Left renal cortex interstitium (tissue), 4 donors: ENCODE measurements at places on chromosomes 2 and 18.

DNA sequence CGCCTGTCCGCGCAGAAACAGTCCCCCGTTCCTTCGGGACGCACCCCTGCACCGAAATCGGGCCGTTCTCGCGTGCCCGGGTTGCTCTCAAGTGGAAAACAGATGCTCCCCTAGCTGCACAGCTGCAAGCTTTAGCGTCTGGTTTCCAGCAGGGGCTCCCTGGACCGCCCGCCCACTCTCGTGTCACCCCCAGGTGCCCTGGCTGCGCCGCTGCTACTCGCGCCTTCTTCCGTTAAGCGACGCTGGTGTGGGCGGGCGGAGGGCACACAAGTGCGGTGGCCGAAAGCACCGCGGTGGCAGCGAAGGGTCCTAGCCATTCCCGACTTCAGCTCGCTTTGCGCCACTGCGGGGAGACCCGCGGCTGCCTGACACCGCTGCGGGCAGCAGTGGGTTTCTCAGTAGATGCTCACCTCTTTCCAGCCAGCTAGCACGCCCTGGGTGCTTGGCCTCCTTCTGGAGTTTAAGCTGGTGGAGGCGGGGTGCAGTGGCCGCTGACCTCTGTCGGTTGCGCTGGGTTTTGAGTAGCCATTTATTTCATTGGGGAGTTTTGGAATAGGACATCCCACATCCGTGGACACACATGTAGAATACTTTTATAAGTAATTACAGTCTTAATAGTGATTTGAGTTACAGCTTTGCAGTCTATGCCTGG lies 806 bp downstream of the ZNF407 start:
- DNase-seq = peak; percentile 48

GRCh38 chr2:28713577-28714298 lies 37.9 kb upstream of the PPP1CB start:
- no peak for DNase-seq

GRCh38 chr2:17051538-17051937 lies 385.9 kb upstream of the CYRIA start:
- no peak for DNase-seq

- DNase-seq = no peak
Measured at GRCh38 chr18:46289931-46290330, 185.7 kb downstream of the HAUS1 start.

DNA sequence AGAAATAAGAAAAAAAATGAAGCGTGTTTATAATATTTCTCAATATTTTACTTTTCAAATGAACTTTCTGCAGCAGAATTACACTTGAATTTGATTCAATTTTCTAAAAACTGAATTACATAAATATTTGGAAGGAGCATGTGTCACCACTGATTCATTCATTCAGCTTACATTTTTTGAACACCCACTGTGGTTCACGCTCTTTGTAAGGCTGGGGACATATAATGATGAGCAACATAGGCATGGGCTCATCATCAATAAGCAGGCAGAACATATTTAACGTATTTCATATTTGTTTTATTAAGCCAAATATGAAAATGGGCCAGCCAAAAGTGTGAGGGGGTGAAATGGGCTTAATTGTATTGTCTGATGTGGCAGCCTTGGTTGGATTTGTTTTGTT lies 209.1 kb downstream of the CTNNA2 start:
- no peak for DNase-seq

GRCh38 chr2:40606862-40607261 lies 155.0 kb upstream of the SLC8A1 start:
- no peak for DNase-seq

DNA sequence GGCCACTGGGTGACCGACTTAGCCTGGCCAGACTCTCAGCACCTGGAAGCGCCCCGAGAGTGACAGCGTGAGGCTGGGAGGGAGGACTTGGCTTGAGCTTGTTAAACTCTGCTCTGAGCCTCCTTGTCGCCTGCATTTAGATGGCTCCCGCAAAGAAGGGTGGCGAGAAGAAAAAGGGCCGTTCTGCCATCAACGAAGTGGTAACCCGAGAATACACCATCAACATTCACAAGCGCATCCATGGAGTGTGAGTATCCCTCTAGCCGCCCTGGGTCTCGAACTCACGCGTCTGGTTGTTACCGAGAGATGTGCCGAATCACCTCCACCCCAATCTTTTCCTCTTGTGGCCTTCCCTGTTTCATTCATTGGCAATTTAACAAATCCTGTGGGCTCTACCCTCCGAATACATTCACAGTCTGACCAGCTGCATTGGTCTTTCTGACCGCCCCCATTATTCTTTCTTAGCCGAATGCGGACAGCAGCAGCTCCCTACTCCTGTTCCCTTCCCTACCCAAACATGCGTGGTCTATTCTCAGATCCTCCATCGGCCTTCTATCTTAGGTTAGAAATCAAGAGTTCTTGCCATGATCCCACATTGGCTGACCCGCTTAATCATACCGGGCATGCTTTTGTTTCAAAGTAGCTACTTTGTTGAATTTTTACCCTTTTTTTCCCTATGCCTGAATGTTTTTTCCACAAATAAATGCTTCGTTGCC lies 631 bp downstream of the RPL31 start:
- no peak for DNase-seq

DNA sequence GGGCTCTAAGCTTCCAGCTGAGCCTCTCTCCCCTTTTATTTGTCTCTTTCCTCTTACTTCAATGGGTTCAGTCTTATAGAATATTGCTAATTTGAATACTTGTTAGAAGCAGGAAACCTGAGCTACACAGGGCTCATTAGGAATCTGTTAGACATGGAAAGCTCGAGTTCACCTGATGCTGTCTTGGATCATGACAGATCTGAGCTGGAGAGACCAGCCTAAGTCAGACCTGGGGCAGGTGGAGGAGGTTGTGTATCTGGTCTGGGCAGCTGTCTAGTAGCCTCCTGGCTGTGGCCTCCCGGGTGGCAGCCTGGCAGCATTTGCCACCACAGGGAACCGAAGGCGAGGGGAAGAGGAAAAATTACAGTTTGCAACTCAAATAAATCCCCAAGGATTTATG lies 185.9 kb downstream of the ICOS start:
- no peak for DNase-seq

- no peak for DNase-seq
Measured at GRCh38 chr18:61400716-61401115, 67.5 kb downstream of the CDH20 start.

- DNase-seq = no peak
Measured at GRCh38 chr2:25494616-25495015, 152.9 kb upstream of the DNMT3A start.

DNA sequence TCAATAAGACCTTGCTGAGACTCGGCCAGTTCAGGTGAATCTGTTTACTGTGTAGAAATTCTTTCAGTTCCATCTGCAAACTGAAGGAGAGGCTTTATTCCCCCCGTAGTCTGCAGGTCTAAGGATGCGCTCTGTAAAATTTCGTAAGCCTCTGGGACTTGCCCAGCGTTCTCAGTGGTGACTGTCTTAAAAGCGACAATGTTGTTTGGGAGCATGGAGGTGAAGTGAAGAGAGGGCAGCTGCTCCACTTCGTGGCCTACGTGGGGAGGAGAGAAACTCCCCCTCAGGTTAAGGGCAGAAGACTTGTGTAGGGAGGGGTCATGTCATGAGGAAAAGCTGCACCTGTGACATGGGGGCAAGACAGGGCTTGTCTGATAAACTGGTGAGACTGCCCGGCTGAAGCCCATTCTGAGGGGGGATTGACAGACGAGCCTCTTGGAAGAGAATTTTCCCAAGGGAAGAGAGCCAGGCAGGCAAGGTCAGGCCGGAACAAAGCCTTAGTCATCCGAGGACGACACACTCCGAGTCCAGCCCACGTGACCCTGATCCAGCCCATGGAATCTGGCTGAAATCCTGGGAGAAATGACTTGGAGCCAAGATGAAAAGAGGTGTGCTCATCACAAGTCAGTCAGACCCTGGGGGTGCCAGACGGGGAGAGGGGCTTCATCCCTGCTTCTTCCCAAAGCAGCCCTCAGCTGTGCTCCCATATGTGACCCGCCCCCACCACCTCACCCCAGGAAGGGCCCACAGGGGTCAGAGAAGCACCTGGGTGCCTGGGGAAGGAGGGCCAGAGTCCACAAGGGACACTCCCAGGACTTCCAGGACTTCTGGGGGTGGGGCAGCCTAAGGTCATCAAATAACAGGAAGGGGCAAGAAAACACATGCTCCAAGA lies 88.5 kb upstream of the SH3BP4 start:
- DNase-seq = no peak

DNA sequence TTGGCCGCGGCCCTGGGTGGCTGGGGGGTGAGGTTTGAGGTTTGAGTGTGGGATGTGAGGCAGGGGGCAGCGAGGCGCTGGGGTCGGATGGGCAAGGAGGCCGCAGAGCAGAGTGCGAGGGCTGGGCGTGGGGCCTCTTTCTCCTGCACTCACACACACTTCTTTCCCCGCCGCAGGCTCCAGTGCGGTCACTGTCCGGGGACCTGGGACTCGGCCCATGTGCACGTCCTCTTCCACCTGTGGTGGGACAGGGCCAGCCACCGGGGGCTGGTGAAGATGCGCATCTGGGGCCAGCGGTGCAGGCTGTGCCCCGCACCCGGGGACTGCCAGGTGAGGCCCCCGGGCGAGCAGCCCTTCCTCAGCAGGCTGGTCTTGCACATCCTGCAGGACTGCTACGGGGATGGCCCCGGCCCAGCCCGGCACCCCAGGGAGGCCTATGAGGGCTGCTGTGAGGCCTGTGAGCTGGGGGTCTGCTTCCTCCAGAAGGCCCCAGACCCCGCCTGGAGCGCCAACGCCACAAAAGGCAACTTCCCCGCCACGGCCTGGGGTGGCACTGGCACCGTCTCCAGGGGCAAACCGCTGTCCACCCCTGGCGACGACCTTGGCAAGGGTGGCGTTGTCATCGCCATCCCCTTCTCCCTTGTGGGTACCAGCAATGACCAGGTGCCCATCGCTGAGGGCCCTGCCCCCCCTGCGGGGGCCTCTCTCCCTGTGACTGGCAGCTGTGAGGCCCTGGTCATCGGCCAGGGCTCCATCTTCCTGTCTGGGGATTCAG lies 2.2 kb downstream of the RTP5 start:
- DNase-seq = no peak

DNA sequence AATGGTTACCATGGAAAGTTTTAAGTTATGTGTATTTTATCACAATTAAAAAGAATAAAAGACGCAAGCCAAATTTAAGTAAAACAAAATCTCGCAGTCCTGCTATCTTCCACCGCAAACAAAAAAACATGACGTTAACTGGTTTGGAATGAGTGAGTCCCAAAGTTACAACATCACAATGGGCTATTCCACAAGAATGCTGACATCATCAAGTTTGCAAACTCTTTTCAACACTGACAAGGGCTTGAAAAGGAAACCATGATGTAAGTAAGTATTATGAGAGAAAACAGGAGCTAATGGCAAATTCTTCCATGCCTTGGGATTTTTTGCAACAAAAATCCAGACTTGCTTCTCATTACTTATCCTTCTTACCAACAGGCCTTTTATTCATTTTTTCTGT lies 31.1 kb downstream of the SIGLEC15 start:
- no peak for DNase-seq

DNA sequence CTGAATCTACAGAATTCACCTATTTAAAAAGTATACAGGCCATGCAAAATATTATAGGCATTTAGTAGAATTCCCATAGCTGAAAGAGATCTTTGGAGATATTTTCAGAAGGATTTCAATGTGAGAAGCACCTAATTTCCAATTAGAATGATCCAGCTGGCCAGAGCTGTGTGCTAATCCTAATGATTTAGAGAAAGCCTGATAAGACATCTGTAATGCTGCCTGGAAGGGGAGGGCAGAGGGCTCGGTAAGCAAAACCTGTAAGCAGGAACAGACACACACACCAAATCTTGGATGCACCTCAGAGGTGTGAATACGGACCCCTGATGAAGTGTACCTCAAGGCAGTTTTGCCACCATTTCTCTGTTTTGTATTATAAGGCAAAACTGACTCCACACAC lies 14.0 kb downstream of the SERTAD2 start:
- no peak for DNase-seq

GRCh38 chr18:66558773-66559172 lies 45.1 kb downstream of the CDH19 start:
- DNase-seq = no peak
